Fibroblast of villous mesenchyme (primary cell): ENCODE measurements at places on chromosomes 3 and 15.

DNA sequence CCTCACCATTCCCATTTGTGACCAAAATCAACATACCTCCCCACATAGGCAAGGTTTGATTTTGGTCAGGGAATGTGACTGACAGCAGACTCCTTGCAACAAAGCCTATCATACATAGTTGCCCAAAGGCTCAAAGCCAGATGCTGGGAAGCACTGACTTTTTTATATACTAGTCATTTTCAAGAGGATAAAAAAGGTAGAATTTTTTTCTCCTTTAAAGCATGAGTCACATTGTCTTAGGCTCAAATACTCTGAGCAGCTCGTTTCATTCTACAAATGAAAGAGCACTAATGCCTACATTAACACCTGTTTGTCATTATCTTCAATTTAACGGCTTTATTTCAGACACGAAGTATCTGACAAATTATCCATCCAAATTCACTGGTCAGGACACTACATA, 36.2 kb downstream of the ICE2 start:
- no peak for DNase-seq

GRCh38 chr3:127059072-127059471, 76.2 kb downstream of the PLXNA1 start:
- DNase-seq = no peak

DNA sequence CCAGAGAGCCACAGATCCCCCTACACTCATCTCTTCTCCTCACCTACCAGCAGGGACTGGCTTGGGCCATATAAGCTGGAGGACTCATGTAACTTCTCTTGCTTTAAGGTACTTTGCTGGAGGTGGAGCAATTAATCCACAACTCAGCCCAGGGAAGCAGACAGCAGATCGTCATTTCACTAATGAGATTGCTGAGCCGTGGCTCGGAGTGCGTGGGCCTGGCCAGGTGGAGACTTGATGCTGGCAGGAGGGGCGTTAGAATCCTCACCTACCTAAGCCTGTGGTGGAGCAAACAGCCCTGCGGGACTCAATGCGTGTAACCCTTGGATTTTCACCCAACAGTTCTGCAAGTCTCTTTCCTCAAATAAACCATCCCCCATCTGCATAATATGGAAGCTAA, 253.2 kb downstream of the RORA start:
- no peak for DNase-seq

DNA sequence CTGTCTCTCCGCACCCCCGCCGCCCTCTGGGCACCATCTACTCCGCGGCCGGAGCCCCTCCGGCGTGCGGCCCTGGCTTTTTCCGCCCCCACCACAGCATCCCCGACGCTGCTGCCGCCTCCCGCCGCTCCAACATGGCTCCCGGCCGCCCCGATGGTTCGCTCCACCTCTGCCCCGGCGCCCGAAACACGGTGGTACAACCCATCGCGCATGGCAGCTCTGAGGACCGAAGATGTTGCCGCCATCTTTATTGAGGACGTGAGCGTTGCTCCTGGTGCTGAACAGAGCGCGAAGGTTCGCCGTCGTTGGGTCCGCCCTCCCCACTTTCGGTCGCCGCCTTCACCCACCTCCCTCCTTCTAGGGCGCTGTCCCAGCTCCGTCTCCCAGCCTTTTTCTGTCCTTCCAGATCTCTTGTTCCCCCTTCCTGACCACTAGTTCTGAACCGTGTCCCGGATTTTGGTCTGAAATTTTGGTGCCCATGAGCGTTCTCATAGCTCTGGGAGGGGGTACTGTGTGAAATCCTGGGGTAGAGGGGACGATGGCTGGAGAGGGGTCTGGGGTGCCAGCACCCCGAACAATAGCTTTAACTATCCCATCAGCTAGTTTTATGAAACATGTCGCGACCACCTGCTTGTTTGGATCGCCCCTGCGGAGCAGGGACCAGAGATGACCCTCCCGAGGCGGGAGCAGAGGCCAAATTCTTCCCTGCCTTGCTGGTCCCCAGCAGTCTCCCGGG, at the start of gene CELSR3:
Gene CELSR3 (minus strand): TSS at position 134 of the 736 bp plus-strand sequence. CDS start 252 bp downstream, outside the sequence.
- DNase-seq = peak; percentile 94

- no peak for DNase-seq
These were observed 6.9 kb upstream of the MYO1E start for GRCh38 chr15:59379531-59379930.

DNA sequence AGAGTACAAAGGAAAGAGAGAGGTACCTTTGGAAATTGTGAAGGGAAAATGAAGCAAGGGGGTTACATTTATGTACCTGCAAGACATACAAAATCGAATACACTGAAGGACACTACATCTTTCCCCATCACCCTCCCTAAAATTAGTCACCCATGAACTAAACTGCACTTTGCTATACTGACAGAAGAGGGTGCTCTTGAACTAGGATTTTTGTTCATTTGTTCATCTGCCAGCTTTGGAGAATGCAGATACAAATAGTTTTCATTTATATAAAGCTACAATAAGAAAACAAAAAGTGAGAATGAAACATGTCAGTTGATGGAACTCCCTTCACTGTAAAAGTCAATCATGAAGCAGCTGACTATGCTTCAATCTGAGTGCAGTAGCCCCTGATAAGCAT, 55.7 kb downstream of the PCCB start:
- DNase-seq = peak; percentile 55
